HL-60 (cell line): ENCODE measurements at places on chromosomes 3 and 15.

DNA sequence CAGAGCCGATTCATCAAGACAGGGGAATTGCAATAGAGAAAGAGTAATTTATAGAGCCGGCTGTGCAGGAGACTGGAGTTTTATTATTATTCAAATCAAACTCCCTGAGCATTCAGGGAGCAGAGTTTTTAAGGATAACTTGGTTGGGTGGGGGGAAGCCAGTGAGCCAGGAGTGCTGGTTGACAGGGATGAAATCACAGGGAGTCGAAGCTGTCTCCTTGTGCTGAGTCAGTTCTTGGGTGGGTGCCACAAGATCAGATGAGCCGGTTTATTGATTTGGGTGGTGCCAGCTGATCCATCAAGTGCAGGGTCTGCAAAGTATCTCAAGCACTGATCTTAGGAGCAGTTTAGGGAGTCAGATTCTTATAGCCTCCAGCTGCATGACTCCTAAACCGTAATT lies 95.4 kb upstream of the CCDC80 start:
- DNase-seq = no peak

- no peak for DNase-seq
Observed at GRCh38 chr15:63973212-63974009, 72.9 kb downstream of the DAPK2 start.

DNA sequence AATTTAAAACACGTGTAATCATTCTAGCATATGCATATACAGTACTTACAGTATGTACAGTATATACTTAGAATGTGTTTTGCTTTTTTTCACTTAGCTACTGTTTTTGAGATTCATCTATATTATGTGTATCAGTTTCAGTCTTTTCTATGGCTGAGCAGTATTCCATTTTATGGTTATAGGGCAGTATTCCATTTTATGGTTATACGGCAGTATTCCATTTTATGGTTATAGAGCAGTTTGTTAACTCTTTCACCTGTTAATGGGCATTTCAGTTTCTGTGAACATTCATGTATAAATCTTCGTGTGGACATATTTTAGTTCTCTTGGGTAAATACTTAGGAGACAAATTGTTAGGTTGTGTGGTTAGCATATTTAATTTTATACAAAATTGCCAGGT lies 40.9 kb downstream of the PDCD6IP start:
- DNase-seq = no peak

DNA sequence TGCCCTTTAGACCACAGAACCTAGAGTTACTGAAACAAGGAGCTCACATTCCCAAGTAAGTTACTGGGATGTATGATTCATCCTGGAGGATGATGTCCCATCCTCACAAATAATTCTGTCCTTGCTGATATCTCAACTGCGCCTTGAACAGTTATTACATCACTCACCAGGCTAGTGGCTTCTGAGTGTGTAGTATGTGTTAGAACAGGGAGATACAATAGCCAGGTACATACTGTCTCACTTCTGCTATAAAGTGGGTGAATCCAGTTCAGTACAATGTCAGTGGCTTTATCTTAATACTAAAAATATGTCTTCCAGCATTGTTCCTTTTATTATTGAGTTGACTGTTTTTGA lies 483.2 kb upstream of the FRG2C start:
- no peak for DNase-seq

DNA sequence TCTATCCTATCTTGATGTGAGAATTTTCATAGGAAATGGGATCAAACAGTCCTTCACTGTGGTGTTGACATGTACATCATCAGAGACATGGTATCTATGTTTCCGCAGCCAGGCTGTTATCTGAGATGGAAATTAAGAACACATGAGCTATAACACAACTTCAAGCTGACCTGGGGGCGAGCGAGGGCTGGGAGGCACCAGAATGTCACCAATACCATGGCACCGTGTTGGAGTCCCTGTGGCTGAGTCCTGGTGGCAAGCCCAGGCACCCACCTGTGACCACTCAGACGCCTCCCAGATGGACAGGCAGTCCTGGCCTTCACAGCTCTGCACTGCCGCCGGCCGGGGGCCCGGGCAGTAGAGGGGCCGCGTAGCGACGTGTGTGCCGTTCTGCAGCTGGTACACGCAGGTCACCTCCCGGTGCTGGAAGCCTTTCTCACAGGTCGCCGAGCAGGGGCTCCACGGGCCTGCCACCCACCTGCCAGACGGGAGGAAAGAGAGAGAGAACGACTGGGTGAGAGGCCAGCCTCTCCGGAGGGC lies 263.9 kb upstream of the LYSMD4 start:
- DNase-seq = no peak

- DNase-seq = no peak
Observed at GRCh38 chr15:27234593-27234992, 263.6 kb downstream of the GABRG3 start.

DNA sequence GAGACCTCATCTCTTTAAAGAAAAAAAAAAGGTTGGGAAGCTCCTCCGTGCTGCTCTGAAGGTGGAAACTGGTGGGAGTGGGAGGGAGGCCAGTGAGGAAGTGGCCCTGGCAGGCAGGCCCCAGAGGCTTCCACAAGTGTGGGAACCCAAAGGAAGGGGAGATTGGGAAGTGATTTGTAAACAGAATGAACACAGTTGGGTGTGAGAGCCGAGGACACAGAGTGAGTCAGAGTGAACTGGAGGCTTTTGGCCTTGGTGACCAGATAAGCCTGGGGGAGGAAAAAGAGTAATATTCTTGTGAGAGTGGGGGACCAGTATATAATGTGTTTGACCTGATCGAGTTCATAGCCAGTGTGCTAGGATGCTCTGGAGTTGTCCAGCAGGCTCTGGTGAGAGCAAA lies 23.0 kb downstream of the MKRN2 start:
- DNase-seq = no peak

- DNase-seq = no peak
Observed at GRCh38 chr15:49801796-49802195, 180.9 kb downstream of the DTWD1 start.

DNA sequence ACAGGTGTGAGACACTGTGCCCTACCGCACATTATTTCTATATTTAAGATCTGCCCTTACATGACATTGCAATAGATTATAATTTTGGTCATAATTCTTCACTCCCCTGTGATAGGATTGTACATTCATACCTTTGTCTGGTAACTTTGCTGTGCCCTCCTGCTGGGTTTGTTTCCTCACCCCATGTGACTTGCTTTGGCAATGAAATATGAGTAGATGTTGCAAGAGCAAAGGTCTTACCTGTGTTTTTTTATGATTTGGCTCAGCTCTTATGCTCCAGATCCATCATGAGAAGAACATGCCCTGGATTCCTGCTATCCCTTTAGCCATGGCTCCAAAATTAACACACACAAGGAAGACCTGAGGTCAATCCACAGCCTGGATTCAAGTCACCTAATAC lies 137.7 kb upstream of the EOMES start:
- no peak for DNase-seq

- DNase-seq = no peak
Observed at GRCh38 chr3:196016059-196016458, 65.8 kb downstream of the TFRC start.

DNA sequence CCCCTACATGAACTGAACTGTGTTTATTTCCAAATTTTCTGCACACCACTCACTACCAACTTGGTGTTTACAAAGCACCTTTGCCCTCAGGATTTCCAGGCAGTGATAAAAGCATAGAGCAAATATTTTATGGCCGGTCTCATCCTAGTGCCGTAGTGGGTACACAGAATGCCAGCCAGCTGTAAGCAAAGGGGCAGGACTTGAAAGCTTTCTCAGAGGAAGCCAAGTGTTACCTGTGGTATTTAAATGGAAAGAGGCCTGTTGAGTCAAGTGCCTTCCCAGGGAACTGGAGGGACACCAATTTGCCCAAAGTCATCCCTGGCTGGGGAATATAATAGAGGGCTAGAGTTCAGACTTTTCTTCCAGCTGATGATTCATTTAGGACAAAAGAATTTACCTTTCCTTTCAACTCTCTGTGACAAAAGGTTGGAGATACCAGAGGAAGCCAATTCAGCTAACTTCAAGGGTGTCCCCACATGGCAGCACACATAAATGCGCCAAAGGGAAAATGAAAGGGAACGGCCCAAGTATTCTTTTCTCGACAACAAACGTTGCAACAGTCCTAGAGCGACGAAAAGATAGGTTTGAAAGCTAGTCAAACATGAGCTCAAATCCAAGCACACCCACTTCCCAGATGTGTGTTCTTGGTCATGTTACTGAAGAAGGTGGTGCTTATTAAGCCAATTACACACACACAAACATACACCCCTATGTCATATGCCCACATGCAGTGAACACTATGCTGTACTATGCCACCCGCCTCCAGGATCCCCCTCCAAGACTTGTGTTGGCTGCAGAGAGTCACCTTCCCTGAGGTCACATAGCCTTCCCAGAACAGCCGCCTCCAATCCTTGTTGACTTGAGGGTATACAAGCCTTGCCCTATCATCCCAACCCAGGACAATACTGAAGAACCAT lies 27.7 kb downstream of the MAGI1 start:
- no peak for DNase-seq

- DNase-seq = no peak
Observed at GRCh38 chr3:99928771-99929744, 111.4 kb downstream of the CMSS1 start.

DNA sequence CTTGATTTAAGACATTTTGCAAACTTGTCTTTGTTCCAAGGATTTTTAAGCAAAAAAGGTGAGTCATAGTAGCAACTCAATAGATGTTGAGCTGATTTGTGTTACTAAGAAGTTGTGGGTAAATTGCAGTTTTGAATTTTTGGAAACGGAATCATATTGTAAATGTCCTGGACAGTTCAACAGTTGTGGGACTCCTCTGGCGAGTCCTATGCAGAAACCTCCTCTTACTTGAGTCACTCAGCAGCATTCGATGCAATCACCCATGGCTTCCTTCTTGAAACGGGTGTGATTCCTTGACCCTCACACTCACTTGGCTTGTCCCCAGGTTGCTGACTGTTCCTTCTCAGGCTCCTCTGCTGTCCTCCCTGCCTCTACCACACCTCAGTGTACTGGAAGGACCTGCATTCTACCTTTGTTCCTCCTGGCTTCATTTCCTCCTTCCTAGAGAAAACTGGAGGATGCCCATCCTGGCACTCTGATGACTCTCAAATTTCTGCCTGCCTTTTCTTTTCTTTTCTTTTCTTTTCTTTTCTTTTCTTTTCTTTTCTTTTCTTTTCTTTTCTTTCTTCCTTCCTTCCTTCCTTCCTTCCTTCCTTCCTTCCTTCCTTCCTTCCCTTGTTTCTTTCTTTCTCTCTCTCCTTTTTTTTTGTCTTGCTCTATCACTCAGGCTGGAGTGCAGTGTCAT lies 52.8 kb upstream of the DGKG start:
- no peak for DNase-seq

GRCh38 chr3:24713516-24713915 lies 218.9 kb upstream of the THRB start:
- no peak for DNase-seq

DNA sequence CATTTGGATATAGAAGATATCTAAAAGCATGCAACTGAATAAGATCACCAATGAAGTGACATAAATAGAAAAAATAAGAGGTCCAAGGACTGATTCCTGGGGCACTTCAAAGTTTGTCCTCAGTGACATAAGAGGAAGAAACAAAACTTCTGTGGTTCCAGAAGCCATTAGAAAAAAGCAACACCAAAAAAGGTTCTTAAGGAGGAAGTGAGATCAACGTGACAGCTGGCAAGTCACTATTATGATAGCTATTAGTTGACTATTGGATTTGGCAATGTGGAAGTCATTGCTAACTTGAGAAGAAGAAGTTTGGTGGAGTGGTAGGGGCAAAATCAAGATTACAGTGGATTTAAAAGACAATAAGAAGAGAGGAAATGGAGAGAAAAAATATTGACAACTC lies 1098.3 kb downstream of the NAALADL2 start:
- no peak for DNase-seq

DNA sequence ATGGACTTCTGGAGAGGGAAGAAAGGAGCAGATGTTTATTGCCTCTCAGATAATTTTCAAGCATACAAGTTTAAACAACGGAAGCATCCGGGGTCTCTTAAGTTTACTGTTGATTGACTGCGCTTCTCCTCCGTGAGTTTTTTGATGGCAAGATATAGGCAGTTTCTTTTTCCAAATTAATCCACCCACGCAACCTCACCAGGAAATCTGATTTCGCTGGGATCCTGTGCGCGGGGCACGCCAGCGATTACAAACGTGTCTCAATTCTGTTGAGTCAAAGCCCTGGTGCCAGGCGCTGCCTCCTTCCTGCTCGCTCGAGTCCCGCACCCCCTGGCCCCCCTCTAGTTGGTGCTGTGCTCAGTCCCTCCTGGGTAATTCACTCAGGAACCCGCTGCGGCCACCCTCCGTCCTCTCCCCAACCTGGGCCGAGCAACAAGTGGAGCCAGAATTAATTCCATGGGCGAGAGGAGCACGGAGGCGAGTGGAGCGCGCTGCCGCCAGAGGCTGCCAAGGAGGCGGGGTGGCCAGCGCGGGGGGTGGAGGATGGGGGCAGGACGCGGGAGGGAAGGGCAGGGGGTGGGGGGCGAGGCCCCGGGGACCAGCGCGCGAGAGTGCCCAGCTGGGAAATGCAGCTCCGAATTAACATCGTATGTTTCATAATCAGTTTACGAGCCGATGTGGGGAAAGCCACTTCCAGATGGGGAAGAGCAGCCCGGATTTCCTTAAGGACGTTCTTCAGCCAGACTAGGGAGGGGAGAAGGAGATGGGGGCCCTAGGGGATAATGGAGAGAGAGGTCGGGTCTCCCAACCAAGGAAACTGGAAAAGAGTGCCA lies 6.0 kb downstream of the WNT5A start:
- no peak for DNase-seq

DNA sequence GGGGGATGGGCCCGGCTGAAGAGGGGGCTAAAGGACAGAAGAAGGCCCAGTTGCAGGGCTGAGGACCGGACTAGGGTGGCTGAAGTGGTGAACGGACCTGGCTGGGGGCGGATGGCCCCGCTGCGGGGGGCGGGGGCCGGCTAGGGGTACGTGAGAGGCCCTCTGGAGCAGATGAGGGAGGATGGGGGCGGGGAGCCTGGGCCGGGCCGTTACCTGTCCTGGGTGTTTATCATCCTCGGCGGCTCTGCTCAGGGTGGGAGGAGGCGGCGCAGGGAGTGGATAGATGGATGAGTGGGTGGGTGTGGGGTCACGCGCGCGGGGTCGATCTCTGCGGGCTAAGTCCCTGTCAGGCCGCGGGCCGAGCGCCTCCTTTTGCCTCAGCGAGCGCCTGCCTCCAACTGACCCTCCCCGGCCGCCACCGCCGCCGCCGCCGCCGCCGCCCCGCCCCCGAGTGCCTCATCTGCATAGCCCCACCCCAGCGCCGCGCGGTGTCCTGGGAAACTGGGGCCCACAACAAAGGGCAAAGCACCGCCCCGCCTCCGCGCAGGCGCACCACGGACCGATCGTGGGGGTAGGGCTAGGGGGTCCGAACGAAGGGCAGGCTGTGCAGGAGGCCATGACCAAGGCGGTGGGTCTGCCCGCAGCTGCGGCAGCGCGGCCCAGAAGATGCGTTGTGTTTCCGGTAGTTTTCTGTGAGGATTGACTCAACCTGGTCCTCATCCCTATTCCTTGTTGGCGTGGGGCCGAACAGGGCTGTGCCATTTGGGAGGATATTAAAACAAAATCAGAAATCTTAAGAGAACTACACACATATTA lies 72.4 kb downstream of the RBPMS2 start:
- DNase-seq = peak; percentile 73
